ENCODE measurements at places on chromosomes 2 and 18.

DNA sequence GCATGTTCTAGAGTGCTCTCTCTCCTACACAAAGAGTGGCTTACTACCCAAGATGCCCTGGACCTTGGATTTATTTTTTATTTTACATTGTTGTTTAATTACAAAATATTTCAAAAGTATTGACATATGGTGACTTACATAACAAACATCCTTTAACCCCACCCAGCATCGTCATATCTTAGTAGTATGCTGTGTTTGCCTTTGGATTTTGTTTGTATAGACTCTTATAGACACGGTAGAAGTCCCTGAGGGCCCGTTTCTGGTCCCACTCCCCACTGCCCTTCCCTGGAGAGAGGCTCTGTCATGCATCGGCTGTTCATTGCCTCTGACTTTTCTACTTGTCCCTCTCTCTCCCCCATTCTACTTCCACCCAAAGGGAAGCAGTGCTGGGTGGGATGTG is 112.0 kb downstream of the ZBTB7C start:
- peak; percentile 76 for DNase-seq

DNA sequence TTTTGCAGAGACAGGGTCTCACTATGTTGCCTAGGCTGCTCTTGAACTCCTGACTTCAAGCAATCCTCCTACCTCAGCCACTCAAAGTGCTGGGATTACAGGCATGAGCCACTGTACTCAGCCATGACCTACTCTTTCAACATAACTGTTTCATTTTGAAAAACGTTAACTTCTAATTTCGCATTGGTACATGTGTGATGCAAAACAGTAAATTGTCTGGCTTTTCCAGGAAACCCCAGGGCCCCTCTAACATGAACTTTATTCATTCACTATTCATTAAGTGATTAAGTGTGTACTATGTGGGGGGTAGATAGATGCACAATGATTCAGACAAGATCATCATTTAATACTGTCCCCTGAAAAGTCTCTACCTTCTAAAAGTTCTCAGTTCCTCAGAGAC is 364.9 kb downstream of the SS18 start:
- DNase-seq = no peak

GRCh38 chr2:84539729-84540128 is 23.4 kb downstream of the DNAH6 start:
- no peak for DNase-seq

DNA sequence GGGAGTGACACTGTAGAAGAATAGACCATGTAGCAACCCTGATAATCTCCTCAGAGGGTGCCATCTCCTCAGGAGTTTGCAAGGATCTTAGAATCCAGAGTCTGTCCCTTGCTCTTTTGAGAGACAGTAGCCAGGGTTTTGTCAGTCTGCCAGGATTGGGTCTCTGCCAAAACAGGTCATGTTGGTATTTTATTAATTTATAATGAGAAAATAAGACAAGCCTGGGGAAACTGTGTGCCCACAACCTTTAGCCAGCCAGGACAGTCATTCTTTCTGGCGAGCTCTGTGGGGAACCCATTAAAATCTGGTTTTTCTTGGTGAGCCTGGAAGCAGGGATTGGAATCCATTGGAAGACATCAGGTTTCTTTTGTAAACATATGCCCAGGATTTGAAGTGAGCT is 78.6 kb downstream of the PTPRM start:
- DNase-seq = peak; percentile 44

GRCh38 chr2:48146552-48146951 is 240.3 kb upstream of the FBXO11 start:
- DNase-seq = no peak

DNA sequence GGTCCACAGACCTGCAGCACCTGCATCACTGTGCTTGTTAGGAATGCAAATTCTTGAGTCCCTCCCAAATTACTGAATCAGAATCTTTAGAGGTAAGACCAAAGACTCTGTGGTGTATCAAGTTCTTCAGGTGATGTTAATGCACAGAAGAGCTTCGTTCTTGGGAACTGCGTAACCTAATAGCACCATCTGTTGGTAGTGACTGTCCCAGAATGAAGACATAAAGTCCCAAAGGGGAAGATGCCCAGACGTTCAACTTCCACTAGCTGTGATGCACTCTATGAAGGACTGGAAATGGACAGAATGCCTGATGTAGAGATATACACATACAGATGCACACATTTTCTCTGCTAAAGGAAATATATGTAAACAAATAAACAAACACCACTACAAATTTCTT is 576.0 kb downstream of the LRP1B start:
- DNase-seq = peak; percentile 72

- peak; percentile 42 for DNase-seq
Observed at GRCh38 chr2:57698935-57699449, 347.6 kb upstream of the VRK2 start.

DNA sequence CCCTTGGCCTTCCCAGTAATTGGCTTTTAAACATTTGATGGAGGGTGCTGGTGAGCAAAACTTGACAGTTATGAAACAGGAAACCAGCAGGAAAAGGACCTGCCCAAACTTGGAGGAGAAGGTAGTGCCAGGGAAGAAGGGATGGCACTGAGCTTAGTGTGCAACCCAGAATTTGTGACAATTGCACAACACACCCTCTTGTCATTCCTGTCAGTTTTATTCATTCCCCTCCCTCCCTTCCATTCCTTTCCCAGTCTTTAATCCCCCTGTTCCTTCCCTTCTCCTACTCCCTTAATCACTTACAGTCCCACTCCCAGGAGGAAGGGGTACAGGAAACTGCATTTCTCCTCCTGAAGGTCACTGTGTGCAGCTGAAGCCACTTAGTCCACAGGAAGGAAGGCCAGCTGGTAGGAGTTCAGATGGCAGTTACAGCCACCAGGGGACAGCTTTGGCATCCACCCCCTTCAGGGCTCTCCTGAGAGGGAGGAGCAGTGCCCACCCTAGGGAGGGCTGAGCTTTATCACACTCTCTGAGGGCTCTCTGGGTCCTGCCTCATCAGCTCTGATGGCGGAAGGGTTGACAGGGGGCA is 24.0 kb upstream of the SIGLEC15 start:
- no peak for DNase-seq

GRCh38 chr2:75541430-75541829 is 19.3 kb downstream of the EVA1A start:
- no peak for DNase-seq

DNA sequence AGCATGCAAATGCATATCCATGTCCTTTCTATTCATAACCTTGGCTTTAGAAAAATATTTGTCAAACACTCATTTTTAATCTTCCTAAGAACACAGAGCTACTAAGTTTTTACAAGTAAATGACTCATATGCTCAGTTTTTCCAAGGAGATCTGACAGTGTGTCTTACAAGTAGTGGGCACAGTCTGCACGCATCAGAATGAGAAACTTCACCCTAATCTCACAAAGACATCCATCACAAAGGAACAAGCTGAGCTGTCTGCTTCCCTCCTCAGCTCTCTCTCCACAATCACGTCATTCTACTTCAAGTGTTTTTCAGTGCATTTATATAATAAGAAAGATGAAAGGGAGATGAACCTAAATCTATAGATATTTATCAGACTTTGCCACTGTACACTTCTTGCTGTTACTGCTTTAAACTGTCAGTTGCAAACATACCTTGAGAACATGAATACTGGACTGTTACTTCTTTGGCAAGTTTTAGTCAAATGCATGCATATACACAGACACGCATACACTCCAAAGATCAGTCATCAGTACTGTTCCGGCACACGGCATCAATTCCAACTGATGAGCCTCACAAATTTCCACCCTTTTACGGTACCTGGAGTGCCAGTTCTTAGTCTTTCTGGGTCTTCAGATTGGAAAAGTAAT is 75.7 kb downstream of the RBMS1 start:
- DNase-seq = no peak

DNA sequence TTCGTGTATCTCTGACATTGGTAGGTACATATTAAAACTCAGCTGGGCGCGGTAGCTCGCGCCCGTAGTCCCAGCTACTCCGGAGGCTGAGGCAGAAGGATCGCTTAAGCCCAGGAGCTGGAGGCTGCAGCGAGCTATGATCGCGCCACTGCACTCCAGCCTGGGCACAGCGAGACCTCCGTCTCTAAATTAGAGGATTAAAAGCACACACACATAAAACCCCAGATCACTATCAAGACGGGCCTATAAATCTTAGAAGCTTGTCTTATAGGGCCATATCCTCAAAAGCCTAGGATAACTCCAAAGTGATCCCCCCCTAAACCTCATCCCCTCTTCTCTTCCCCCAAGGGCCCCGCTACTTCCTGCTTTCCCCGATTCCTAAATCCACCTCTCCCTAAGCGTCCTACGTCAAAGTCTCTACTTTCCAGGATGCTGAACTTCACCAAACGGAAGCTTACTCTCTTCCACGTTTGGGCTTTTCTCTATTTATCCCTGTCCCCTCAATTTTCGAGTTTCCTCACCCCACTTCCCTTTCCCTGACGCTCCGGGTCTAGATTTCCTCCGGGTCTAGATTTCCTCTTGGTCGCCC is 707 bp downstream of the KRCC1 start:
- peak; percentile 36 for DNase-seq

DNA sequence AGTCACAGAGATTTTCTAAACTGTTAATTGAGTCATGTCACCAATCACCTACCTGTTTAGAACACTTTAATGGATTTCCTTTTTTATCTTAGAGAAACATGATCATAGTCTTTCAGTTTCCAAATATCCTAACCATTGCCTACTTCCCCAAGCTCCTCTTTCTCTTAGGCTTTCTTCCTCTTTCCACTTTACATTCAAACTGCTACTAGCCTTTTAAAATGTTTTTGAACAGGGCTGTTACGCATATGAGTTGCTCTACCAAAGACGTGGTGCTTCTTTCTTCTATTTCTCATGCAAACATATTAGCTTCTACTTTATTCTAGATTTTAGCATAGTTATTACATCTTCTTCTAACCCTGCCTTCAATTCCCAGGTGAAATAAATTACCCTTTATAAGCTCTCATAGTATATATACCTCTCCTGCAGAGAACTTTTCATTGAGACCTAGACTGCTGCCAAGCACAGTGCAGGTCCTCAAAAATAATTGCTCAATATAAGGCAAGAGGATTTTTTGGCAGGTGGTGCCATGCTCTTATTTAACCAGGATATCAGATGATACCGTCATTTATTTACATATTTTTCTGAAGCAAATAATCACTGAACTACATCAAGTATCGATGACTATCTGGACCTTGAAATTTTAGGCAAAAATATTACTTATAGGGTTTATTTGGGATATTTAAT is 937.1 kb downstream of the TSN start:
- DNase-seq = no peak

DNA sequence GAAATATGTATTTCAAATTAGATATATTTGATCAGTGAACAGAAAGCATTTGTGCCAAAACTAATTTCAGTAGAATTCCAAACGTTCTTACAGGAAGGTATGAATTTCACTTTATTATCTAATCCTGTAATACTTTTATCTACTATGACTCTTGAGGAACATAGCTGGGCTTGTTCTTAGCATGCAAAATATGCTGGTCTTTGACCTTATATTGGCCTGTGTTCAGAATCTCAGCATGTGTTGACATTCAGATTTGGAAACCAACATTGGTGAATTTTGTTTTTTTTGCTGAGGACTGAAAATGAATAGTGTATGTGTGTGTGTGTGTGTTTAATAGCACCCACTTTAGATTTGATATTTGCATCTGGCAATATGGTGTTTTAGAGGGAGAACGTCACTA is 112.2 kb downstream of the MEIS1 start:
- peak; percentile 38 for DNase-seq

DNA sequence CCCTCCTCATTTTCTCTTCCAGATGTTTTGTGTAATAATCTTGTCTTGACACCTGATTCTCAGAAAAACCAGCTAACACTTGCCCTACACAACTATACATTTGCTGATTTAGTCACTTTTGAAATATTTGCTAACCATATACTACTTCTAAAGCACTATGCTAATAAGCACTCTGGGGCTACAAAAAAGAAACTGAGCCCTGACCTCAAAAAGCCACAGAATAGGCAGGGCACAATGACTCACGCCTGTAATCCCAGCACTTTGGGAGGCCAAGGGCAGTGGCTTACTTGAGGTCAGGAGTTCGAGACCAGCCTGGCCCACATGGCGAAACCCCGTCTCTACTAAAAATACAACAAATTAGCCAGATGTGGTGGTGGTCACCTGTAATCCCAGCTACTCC is 266.0 kb downstream of the RAD51AP2 start:
- DNase-seq = no peak

DNA sequence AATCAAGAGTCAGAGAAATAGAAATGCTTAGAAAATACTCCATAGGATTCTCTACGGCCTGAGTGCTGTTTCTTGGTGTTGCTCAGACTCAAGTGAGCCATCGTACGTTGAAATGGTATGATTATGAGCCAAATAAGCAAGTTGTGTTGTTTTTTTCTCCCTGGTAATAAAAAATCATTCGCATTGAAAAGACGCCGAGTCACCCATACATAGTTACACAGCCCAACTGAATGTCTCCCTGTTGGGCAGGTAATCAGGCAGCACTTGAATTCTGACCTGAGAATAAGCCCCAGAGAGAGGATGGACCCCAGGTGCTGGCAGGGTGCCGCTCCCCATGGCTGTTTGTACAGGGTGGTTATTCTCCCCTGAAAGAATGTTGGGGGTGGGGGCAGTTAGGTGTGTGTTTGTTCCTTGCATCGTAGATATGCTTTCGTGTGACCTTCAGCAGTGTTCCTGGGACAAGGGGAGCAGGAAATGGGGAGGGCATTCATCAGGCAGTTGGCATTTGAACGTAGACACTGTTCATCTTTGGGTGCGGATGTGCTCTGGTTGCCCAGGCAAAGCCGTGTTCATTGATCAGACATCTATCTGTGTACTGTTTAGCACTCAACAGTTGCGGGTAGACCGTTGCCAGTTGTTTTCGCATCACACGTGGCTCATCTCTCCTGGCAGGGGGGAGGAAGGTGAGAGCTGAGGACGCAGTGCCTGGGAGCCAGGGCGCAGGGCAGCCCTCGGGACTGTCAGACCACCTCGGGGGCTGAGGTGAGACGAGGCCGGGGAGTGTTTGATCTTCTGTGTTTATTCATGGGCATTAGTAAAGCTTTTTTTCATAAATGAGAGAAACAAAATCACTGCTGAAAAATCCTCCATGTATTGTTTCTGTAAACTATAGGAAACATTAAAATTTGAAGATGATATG is 27.3 kb downstream of the MTCL1 start:
- DNase-seq = peak; percentile 20

All from NCI-H69 (cell line).